ENCODE measurements at places on chromosomes 6 and 20.

GRCh38 chr6:160054271-160054670 lies 67.3 kb upstream of the SLC22A1 start:
- no peak overlapping the region for H3K27ac ChIP-seq
- DNase-seq, result no peak
- no peak overlapping the region for H3K4me3 ChIP-seq
- H3K27me3 ChIP-seq, result no peaks in the 10 kb centered on the region
- H3K4me1 ChIP-seq, result no peaks in the 10 kb centered on the region

GRCh38 chr20:32462900-32463641 lies 104.9 kb downstream of the ASXL1 start:
- H3K4me3 ChIP-seq, result no peak overlapping the region
- no peaks in the 10 kb centered on the region for H3K4me1 ChIP-seq
- no peak overlapping the region for H3K27ac ChIP-seq
- peaks cover 8% of the 10 kb centered on the region for H3K36me3 ChIP-seq

GRCh38 chr6:136070815-136071214 lies 179.3 kb downstream of the MTFR2 start:
- H3K36me3 ChIP-seq, result no peaks in the 10 kb centered on the region
- H3K4me3 ChIP-seq, result no peak overlapping the region
- no peaks in the 10 kb centered on the region for H3K27me3 ChIP-seq
- H3K27ac ChIP-seq, result no peak overlapping the region

GRCh38 chr20:51171141-51171540 lies 148.2 kb upstream of the KCNG1 start:
- no peak overlapping the region for H3K4me3 ChIP-seq
- no peaks in the 10 kb centered on the region for H3K36me3 ChIP-seq
- H3K4me1 ChIP-seq, result no peaks in the 10 kb centered on the region
- DNase-seq, result no peak

DNA sequence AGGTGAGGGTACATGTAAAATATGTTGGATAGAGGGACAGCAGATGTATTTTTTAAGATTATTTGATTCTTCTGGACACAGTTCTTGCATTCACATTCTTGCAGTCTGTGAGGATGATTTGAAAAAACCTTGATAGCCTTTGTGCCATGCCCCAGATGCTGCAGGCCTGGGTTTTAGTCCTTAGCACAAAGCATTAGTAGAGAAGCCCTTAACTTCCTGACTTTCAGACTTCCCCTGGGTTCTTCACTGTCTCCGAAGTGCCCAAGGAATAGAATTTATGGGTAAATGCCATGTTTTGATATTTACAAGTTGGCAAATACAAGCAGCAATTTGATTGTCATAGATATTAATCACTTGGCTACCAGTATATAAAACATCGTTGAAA lies 67.6 kb upstream of the SUPT3H start:
- H3K36me3 ChIP-seq, result no peaks in the 10 kb centered on the region
- peaks cover 9% of the 10 kb centered on the region for H3K4me1 ChIP-seq
- no peak overlapping the region for H3K4me3 ChIP-seq
- H3K27me3 ChIP-seq, result no peaks in the 10 kb centered on the region
- peak overlapping the region; percentile 58 for H3K27ac ChIP-seq

DNA sequence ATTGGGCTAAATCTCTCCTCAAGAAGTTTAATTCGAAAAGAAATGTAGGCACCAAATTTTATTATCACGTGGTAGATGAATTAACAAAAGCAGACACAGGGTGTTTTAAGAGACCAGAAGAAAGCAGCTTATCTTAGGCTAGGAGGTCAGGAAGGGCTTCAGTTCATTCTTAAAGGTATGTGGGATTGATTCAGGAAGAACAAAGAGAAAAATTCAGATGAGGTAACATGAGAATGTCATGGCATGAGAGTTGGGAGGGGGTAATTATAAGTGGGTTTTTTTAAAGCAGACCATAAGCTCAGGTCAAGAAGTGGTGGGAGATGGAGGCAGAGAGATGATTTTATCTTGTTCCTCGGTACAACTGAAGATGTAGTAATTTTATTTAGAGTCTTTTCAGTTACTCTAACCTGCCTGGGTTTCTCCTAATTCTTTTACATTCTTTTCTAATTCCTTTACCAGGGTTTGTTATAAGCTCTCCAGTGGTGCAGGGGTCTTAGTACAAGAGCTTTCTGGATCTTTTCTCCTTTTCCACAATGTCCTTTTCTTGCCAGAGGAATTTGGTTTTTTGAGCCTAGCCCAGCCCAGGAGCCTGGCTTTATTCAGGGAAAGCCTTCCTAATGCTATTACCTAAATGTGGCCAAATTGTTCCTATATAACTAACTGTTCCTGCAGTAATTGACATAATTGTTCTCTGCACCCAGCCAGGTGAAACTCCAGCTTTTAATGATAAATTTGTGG lies 474.1 kb upstream of the BTBD3 start:
- H3K27me3 ChIP-seq, result no peaks in the 10 kb centered on the region
- peak overlapping the region; percentile 10 for H3K27ac ChIP-seq
- H3K4me1 ChIP-seq, result peaks cover 12% of the 10 kb centered on the region
- no peak overlapping the region for H3K4me3 ChIP-seq

DNA sequence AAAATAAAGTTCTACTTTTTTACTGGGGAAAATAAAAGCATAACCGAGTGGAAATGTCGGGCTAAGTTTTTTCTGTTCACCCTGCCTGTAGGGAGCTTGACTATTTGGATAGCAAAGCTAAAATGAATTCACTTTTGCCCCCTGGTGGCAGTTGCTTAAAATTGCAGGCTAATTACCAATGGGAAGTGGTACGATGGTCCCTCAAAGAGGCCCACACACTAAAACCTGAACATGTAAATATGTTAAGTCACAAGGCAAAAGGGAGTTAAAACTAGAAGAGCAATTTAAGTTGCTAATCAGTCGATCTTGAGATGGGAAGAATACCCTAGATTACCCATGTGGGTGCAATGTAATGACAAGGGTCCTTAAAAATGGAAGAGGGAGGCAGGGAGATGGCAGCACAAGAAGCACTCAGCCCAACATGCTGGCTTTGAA lies 916 bp upstream of the SUN5 start:
- no peaks in the 10 kb centered on the region for H3K36me3 ChIP-seq
- no peak overlapping the region for H3K27ac ChIP-seq
- no peak overlapping the region for H3K4me3 ChIP-seq
- no peaks in the 10 kb centered on the region for H3K4me1 ChIP-seq
- no peak for DNase-seq
- no peaks in the 10 kb centered on the region for H3K27me3 ChIP-seq

GRCh38 chr20:45947110-45947866 lies 12.8 kb downstream of the PCIF1 start:
- no peak for DNase-seq
- no peaks in the 10 kb centered on the region for H3K27me3 ChIP-seq
- H3K36me3 ChIP-seq, result peaks cover 30% of the 10 kb centered on the region
- H3K27ac ChIP-seq, result no peak overlapping the region

- H3K4me3 ChIP-seq, result peak within 1 kb of the TSS; percentile 76
- peak; percentile 87 for DNase-seq
- peak within 1 kb of the TSS; percentile 83 for H3K27ac ChIP-seq
These were observed at the start of gene BRPF3 for GRCh38 chr6:36196113-36196879. Gene BRPF3 (plus strand): TSS chr6:36196744. CDS start chr6:36200323, 3,579 bp downstream.

- DNase-seq, result no peak
- H3K27ac ChIP-seq, result no peak overlapping the region
- no peaks in the 10 kb centered on the region for H3K36me3 ChIP-seq
- no peak overlapping the region for H3K4me3 ChIP-seq
These were observed 308.3 kb upstream of the IRAK1BP1 start for GRCh38 chr6:78559056-78559455.

- H3K27ac ChIP-seq, result no peak overlapping the region
- H3K4me1 ChIP-seq, result no peaks in the 10 kb centered on the region
- DNase-seq, result no peak
- no peaks in the 10 kb centered on the region for H3K36me3 ChIP-seq
- no peaks in the 10 kb centered on the region for H3K27me3 ChIP-seq
These were observed 118.0 kb downstream of the OPRM1 start for GRCh38 chr6:154157082-154157481.

- no peak for DNase-seq
- H3K36me3 ChIP-seq, result no peaks in the 10 kb centered on the region
- peaks cover 13% of the 10 kb centered on the region for H3K4me1 ChIP-seq
- no peak overlapping the region for H3K27ac ChIP-seq
These were observed 10.4 kb downstream of the TRAPPC3L start for GRCh38 chr6:116535109-116535508.

DNA sequence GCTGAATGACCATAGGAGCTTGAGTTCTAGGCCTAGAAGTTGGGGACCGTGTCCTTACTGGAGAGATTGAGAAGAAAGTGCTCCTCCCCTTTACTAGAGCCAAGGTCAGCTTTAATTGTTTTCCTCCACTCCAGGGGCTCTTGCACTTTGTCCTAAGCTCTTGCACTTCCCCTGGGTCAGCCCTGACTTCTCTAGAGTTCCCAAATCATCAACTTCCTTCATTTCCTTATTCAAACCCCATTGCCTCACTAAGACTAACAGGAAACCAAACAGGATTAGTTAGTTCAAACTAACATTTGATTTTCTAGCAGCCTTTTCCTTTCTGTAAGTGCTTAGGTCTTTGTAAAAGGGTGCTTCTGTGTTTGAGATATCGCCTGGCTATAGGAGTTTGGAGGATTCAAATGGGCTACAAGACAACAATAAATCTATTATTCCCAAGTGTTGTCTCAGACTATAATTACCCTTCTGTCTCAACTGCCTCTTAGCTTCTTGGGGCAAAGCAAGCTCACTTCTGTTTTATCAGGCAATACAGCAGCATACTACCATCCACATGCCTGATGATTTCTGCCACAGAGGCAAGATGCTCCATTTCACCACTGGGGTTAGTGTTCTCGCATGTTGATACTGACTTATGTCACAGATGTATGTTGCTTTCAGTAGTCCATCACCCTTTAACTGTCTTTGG lies 12.8 kb upstream of the DTNBP1 start:
- no peak overlapping the region for H3K4me3 ChIP-seq
- H3K36me3 ChIP-seq, result no peaks in the 10 kb centered on the region
- H3K4me1 ChIP-seq, result no peaks in the 10 kb centered on the region
- DNase-seq, result no peak

DNA sequence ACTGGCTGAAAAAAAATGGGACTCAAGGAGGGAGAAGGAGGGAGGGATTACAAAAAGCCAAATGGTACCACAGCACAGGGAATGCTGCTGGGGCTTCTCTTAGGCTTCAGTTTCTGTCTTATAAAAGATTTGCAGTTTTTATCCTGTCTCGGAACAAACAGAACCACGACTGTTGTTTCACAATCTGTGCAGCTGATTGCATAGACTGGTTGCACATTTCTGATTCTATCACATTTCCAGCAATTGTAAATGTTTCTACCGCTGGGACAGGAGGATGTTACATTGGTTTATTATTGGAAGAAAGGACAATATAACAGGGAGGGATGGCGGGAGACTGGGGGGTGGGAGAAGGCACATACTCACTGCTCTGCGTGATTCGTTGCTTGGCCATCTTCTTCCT lies 73.5 kb upstream of the ARID1B start:
- H3K27me3 ChIP-seq, result no peaks in the 10 kb centered on the region
- no peaks in the 10 kb centered on the region for H3K4me1 ChIP-seq
- H3K36me3 ChIP-seq, result no peaks in the 10 kb centered on the region
- no peak overlapping the region for H3K27ac ChIP-seq
- no peak overlapping the region for H3K4me3 ChIP-seq
